ENCODE measurements at places on chromosomes 1 and 21.

- no peak for DNase-seq
- no peaks in the 10 kb centered on the region for H3K36me3 ChIP-seq
- no peaks in the 10 kb centered on the region for H3K4me1 ChIP-seq
- H3K27ac ChIP-seq = no peak overlapping the region
- no peak overlapping the region for H3K4me3 ChIP-seq
Observed at GRCh38 chr1:47913225-47913823, 83.9 kb downstream of the TRABD2B start.

DNA sequence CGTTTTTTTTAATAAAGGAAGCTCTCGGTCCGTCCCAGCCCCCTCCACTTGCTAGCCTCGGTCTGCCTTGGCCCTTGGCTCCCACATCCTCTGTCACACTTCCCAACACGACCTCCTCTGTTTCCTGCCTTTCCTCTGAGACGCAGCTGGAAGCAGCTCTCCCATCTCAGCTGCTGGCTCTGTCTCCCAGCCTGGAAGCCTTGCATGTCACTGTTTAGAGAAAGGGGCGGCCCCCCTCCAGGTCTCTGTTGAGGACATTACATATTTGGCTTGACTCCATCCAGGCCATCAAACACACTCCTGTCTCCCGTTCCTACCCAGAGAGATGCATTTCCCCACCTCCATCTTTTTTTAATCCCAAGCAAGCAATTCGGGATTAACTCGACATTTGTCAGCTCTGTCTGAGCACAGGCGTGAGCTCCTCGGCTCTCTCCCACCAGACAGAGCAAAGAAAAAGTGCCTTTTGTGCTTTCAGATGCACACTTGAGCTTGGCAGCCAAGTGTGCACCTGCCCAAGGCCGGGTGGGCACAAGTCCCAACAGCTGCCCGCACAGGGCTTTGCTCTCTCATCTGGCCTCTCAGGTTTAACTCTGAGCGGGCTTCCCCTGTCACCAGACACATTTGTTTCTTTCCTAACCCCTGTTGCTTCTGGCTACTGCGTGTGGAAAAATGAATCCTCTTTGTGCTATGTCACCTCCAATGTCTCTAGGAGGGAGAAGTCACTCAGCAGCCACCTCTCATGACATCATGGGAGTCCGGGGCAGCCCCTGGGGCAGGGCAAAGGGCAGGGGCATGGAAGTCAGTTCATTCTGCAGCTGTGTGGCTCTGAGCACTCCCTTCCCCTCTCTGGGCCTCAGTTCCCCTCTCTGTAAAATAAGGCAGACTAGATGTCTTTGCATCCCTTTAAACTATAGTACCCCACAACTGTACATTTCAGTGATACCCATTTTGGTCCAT is 108.3 kb downstream of the KCND3 start:
- no peaks in the 10 kb centered on the region for H3K4me1 ChIP-seq
- DNase-seq = no peak
- H3K27me3 ChIP-seq = no peaks in the 10 kb centered on the region
- H3K27ac ChIP-seq = no peak overlapping the region
- no peak overlapping the region for H3K4me3 ChIP-seq

- no peaks in the 10 kb centered on the region for H3K36me3 ChIP-seq
- no peak overlapping the region for H3K27ac ChIP-seq
- no peak for DNase-seq
- H3K4me1 ChIP-seq = no peaks in the 10 kb centered on the region
Observed at GRCh38 chr1:230758709-230759368, 11.7 kb downstream of the CAPN9 start.

GRCh38 chr1:9246841-9247785 is 12.5 kb downstream of the H6PD start:
- H3K4me1 ChIP-seq = no peaks in the 10 kb centered on the region
- no peak for DNase-seq
- H3K36me3 ChIP-seq = no peaks in the 10 kb centered on the region
- no peak overlapping the region for H3K27ac ChIP-seq
- H3K4me3 ChIP-seq = no peak overlapping the region
- H3K27me3 ChIP-seq = no peaks in the 10 kb centered on the region
